ENCODE measurements at places on chromosomes 11 and 22.

DNA sequence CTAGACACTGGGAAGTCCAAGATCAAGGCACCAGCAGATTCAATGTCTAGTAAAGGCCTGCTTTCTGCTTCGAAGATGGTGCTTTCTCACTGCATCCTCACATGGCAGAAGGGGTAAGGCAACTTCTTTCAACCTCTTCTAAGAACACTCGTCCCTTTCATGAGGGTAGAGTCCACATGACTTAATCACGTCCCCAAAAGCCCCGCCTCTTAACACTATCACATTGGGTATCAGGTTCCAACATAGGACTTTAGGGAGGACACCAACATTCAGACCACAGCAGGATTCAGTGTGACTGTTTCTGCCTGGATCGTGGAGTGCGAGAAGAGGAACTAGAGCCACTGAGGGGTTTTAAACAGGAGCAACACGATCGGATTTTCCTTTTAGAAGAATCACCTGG, 3.7 kb upstream of the TIRAP start:
- DNase-seq, result no peak

GRCh38 chr11:75474240-75474639, 41.2 kb upstream of the KLHL35 start:
- no peak for DNase-seq

GRCh38 chr11:35997902-35998520, 54.1 kb downstream of the LDLRAD3 start:
- no peak for DNase-seq

GRCh38 chr22:20437613-20438426, at the start of gene SCARF2:
Gene SCARF2 (minus strand): TSS chr22:20437825. CDS start chr22:20437754, 71 bp downstream.
- no peak for DNase-seq

DNA sequence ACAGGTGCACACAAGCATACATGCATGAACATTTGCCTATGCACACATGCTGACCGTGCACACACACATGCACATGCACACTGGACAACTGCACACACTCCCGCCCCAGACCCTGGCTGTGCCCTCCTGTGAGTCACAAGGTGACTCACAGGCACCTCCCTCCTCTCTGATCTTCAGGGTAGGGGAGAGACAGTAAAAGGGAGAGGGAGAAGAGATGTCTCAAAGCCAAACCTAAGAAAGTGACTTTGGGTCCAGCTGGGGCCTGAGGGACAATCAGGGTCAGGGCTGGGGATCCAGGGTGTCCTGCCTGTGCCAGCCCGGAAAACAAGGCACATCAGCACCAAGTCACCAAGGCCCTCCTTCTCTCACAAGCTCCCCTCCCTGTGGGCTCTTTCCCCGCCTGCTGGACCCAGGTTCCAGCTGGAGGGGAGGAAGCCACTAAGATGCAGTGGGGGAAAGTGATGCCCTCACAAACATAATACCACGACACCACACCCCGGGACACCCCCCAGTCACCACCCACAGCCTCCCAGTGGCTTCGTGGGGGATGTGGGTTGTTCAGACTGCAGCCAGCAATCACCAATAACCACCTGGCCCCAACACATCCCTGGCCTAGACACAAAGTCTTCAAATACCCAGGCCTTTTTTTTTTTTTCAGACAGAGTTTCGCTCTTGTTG, 39.3 kb downstream of the PDGFB start:
- no peak for DNase-seq

DNA sequence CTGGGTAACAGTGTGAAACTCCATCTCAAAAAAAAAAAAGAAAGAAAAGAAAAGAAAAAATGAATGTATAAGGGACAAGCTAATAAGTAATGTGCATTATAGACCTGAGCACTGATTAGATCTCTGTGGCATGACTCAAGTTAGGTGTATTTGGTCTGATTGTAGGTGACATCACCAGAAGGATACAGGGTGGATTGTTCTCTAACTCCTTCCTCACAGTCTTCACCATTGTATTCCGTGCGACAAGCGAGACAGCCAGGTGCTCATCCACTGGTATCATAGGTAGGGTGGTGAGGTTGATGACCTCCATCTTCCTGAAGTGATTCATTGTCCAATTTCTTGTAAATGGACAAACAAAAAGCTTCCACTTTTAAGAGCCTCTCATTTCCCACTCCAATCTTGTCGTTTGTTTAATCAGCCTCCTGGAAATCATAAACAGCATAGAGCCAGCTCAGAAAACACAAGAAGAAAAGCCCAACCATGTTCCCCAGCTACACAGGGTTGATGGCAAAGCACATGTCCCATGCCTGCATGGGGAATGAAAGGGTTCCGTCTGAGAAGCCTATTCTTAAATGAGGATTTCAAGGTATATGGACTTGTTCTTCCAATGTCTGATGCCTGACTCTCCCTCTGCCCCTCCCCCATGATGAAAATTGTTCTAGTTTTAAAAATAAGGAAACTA, 6.2 kb downstream of the FAM227A start:
- no peak for DNase-seq

DNA sequence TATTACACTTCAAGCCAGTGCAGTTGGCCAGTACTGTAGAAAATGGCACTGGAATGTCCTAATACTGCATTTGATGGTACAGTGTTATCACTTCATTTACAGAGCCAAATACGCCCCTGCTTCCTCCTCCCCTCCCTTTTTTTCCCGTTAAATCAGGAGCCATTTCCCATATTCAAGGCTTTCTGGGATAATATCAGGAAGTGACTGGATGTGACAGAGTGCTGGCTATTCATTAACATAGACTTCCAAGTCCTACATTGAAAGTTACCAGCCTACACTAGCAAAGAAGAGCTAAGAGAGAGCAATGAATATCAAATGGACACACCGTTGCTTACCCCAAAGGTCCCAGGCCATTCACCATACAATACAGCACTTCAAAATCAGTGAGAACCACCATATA, 32.1 kb upstream of the ABCC8 start:
- no peak for DNase-seq

DNA sequence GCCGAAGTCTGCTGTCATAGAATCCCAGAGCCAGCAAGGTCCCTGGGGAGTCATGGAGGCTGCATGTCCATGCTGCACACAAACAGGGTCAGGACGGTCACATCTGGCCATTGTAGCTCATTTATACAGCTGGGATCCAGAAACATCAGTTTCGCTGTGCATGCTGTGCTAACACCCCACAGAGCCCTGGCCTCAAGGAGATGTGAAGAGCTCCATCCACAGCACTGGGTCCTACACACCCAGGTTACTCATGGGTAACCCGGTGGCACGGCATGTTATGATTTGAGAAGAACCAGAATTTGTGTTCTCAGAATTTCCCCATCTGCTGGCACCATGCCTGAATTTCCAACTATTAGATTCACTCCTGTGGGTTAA, 146.3 kb upstream of the ARHGAP20 start:
- DNase-seq, result no peak

DNA sequence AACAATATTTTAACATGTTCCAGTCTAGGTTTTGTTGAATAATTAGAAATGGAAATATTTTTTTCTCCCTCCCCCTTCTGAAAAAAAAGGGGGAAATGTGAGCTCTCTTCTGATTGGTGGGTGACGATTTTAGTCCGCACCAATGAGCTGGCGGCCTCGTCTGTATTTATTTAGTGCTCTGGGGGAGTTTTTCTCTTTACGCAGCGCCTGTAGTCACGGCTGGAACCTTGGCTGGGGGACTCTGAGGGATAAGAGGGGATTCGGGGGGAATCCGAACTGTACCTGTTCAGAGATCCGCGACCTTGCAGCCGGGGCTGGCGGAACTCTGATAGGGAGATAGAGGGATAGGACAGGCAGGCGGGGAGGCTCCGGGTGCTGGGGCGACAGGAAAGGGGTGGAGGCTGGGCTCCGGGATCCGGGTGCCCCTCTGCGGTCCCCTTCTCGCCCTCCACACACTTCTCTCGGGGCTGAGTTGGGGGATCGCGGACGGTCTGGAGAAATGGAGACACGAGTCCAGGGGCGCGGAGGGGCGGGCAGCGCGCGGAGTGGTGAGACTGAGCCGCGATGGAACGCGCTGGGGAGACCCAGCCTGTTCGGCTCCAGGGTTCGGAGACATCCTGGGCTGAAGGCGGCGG, 99.7 kb upstream of the HSD17B12 start:
- DNase-seq, result peak; percentile 12
